ENCODE measurements at places on chromosomes 16 and 17.
A peak's percentile ranks its signal among the peaks of the same experiment; 100 is the strongest.

DNA sequence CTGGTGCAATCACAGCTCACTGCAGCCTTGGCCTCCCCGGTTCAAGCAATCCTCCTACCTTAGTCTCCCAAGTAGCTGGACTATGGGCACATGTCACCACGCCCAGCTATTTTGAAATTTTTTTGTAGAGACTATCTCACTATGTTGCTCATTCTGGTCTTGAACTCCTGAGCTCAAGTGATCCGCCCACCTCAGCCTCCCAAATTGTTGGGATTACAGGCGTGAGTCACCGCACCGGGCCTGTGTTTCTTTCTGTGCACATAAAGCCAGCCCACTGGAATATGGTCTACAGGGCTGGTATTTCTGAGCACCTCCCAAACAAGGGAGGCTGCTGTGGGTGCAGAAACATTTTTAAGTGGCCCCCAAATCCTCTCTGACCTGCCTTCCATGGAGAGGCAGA is 8.4 kb downstream of the TMEM95 start:
- DNase-seq, result no peak

DNA sequence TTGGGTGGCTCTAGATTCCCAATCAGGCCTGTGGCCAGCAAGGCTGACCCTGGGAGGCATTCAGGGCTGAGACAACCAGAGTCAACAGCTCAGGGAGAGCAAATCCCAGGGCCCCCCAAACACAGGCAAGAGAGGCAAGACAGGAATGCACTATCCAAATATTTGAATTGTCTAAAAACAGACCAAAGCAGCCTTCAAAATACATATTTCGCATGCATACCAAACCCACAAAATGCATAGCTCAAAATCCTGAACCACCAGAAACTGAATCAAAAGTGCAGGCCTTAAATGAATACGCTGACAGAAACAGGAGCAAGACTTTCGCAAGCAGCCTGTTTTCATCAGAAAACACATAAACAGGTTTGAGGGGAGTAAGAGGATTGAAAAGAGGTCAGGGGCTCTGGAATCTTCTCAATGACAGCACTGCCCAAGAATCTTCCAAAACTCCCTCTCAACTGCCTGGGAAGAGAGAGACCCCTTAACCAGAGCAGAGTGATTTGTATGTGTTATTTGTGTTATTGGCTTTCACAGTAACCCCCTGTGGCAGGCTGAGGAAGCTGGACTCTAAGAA is 213.6 kb upstream of the CDH5 start:
- DNase-seq, result no peak

DNA sequence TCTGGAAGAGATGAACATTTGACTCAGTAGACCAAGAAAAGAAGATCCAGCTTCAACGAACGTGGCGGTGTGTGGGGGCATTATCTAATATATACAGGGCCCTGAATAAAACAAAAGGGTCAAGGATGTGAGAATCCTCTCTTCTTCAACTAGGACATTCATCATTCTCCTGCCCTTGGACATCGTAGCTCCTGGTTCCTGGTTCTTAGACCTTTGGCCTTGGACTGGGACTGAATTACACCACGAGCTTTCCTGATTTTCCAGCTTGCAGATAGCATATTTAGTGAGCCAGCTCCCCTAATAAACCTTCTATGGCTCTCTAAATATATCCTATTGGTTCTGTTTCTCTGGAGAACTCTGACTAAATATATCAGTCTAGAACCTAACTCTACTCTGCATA is 29.5 kb upstream of the HELZ start:
- no peak for DNase-seq

- DNase-seq, result peak; percentile 81
Measured at GRCh38 chr17:41738077-41738800, 3.8 kb upstream of the HAP1 start.

DNA sequence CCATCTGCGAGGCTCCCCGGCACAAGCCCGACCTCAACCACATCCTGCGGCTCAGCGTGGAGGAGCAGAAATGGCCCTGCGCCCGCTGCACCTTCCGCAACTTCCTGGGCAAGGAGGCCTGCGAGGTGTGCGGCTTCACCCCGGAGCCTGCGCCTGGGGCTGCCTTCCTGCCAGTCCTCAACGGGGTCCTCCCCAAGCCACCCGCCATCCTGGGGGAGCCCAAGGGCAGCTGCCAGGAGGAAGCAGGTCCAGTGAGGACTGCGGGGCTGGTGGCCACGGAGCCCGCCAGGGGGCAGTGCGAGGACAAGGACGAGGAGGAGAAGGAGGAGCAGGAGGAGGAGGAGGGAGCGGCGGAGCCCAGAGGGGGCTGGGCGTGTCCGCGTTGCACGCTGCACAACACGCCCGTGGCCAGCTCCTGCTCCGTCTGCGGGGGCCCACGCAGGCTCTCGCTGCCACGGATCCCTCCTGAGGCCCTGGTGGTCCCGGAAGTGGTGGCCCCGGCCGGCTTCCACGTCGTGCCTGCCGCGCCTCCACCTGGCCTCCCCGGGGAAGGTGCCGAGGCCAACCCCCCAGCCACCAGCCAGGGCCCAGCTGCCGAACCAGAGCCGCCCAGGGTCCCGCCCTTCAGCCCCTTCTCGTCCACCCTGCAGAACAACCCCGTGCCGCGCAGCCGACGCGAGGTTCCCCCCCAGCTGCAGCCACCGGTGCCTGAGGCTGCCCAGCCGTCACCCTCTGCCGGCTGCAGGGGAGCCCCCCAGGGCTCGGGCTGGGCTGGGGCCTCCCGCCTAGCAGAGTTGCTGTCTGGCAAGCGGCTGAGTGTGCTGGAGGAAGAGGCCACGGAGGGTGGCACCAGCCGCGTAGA is 13.1 kb upstream of the PRR35 start:
- peak; percentile 60 for DNase-seq

GRCh38 chr17:71163121-71163812 is 957.6 kb upstream of the SOX9 start:
- DNase-seq, result no peak

GRCh38 chr17:6986676-6987075 is 9.2 kb upstream of the ALOX12 start:
- DNase-seq, result no peak

- no peak for DNase-seq
Measured at GRCh38 chr16:86189934-86190333, 291.0 kb downstream of the IRF8 start.

DNA sequence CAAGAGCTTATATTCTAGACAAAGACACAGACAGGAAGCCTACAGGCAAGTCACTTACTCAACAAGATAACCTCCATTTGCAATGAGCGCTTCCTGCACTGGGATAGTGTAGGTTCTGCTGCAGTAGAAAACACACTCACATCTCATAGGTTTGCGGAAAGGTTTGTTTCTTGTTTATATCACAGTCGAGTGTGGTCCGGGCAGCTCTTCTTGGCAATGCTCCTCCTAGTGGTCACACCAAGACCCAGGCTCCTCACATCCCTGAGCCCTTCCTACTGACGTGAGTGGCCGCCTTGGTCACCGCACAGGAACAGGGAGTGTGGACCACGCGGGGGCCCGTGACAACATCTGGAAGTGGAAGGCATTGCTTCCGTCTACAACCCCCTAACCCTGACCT is 48.0 kb upstream of the RBFOX3 start:
- DNase-seq, result no peak

- no peak for DNase-seq
Measured at GRCh38 chr16:31452631-31453106, 6.6 kb upstream of the ARMC5 start.

DNA sequence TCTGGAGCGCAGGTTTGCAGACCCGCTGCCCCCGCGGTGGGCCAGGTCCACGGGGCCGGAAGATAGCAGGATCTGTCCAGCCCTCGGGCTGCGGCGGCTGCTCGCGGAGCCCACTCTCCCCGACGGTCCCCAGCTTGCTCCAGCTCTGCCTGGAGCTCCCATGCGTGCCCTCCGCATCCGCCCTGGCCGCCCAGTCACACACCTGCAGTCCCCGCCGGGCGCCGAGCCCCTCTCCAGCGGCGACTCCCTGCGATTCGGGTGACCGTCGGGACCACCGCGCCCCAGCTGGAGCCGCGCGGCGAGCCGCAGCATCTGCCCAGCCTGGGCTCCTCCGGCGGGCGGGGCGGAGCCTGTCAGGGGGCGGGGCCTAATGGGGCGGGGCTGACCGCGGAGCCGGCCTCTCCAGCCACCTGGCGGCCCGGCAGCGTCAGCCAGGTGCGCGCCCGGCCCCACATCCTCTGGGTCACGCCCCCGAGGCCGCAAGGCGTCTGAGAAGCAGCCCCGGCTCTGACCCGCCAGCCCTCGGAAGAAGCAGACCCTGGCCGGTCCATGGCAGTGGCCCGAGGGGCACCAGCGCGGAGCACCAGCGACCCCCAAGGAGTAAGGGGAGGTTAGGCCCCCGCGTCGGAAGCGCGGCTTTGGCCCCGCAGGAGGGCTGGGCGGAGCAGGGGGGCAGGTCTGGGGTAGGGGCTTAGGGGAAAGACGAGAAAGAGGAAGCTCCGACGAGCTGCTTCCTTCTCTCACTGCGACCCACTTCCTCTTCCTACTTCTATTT is at the start of gene PIK3R5:
Gene PIK3R5 (minus strand): TSS at position 314 of the 775 bp plus-strand sequence. CDS start 54,213 bp downstream, outside the sequence.
- DNase-seq, result peak; percentile 89

- no peak for DNase-seq
Measured at GRCh38 chr16:30985401-30986128, 558 bp downstream of the HSD3B7 start.

- no peak for DNase-seq
Measured at GRCh38 chr17:46143827-46144236, 49.4 kb downstream of the KANSL1 start.

GRCh38 chr17:42699415-42699740 is 17.0 kb downstream of the CNTNAP1 start:
- no peak for DNase-seq

- peak; percentile 12 for DNase-seq
Measured at GRCh38 chr16:48231727-48232492, 12.2 kb upstream of the LONP2 start.

DNA sequence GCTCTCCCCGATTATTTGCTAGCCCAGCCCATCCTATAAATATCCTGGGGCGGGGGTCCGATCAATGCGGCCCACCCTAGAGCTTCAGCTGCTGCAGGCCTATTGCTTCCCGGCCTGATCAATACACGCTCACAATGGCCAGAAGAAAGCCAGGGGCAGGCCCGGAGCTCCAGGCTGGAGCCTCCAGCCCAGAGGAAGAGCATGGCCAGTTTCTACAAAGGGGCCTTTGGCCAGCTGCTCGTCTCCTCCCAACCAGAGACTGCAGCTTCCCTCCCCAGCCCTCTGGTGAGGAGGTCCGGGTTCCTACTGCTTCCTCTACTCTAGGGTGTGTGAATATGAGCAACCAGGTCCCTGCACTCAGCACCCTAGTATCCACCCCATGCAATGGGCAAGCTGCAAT is 36.7 kb downstream of the SALL1 start:
- no peak for DNase-seq

DNA sequence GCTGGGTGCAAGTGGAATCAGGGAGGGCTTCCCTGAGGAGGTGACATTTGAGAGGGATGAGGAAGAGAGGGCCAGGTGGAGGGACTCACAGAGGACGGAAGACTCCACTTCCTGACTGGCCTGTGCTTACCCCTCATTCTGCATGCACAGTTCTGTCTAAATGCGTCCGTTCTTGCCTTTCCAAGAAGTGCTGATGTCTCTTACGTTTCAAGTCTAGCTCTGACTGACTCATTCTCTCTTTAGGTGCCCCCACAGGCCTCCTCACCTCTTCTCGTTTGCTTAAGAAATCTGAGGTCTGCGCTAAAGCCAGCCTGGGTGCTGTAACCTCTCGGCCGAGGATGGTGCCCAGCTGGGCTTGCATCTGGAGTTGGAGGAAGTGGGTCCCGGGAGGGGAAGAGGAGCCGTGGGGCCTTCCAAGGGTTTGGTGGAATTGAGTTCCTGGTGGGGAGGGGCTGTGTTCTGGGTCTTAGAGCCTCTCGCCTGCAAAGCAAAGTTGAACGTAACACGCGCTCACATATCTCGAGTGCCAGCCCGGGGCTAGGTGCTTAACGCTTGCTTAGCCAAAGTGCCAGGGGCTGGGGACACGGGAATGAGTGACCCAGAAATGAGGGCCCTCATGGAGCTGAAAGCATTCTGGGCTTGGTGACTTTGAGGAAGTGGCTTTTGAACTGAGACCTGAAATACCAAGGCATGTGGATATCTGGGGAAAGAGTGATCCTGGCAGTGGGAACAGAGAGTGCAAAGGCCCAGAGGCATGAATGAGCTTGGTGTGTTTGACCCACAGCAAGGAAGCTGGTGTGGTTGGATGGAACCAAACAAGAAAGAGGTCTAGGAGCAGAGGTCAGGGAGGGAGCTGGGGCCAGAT is 4.8 kb downstream of the IL4R start:
- peak; percentile 51 for DNase-seq

DNA sequence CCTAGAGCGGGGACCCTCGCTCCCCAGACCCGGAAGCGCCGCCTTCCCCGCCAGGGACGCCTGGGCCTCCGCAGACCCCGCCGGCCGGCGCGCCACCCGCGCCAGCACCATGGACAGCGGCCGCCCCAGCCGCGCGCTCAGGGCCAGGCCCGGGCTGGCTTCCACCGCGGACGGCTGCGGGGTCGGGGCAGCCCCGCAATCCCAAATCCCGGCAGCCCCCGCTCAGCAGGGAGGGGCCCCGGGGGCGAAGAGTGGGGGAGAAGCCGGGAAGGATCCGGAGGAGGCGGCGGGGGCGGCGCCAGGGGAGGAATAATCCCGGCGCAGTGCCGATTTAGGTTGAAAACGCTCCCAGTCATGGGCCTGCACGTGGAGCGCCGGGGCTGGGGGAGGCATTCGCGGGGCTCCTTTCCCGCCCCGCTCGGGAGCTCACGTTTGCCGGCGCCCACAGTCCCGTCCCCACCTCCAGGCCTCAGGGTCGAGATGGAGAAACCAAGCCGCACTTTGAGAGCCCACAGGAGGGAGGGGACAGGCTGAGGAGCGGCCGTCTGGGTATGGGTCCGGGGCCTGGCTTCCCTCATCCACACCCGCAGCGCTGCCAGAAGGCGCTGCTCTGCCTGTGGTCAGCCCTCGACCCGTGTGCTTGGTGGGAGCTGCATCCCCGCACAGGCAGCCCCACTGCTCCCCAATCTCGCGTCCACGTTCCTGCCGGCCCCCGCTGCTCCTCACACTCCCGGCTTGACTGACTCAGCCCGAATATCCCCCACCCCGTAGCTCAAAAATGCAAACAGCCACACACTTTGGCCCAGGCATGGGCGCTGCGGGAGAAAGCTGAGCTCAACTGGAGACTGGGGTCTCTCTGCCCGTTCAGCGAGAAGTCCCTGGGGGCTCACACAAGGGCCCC is 4.7 kb downstream of the FBXL16 start:
- DNase-seq, result peak; percentile 29

DNA sequence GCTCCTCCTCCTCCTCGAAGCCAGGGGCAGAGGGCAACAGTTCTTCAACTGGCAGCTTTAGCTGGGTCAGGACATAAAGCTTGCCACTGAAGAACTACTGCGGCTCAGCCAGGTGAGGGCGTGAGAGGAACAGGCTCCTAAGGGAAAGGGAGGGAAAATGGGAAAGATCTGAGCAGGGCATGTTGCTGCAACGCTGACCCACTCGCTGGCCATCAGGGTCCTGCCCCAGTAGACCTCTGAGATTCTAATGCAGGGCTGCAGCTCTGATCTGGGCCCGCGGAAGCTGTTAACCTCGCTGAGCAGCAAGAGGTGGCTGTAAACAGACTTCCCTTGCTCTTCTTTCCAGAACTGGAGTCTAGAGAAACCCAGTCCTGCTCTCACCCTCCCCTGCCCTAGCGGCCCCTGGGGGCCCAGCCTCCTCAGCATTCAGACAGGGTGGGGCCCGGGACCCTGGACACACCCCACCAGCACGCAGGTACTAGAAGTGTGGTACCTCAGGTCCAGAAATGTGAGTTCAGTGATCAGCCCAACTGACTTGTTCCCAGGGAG is 3.8 kb upstream of the TLCD2 start:
- no peak for DNase-seq

Data from CD4-positive, alpha-beta T cell treated with Interleukin-1 beta for 1 hour (primary cell).